ENCODE measurements at places on chromosomes 2 and 18.
A peak's percentile ranks its signal among the peaks of the same experiment; 100 is the strongest.

DNA sequence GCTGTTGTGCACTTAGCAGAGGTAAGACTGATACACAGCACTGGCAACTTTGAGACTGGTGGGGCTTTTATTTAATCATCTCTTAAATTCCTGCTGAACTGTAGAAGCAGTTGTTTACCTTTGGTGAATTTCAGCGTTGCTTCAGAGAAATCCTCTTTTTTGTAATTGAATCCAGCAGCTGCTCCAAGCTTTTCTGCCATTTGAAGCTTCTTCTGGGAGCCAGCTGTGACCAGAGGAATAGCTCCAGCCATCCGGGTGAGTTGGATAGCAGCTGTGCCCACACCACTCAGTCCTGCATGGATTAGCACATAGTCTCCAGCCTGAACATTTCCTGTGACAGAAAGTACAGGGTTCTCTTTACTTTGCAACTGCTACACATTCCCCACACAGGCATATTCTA is 3.9 kb downstream of the TP53I3 start:
- DNase-seq, result no peak

DNA sequence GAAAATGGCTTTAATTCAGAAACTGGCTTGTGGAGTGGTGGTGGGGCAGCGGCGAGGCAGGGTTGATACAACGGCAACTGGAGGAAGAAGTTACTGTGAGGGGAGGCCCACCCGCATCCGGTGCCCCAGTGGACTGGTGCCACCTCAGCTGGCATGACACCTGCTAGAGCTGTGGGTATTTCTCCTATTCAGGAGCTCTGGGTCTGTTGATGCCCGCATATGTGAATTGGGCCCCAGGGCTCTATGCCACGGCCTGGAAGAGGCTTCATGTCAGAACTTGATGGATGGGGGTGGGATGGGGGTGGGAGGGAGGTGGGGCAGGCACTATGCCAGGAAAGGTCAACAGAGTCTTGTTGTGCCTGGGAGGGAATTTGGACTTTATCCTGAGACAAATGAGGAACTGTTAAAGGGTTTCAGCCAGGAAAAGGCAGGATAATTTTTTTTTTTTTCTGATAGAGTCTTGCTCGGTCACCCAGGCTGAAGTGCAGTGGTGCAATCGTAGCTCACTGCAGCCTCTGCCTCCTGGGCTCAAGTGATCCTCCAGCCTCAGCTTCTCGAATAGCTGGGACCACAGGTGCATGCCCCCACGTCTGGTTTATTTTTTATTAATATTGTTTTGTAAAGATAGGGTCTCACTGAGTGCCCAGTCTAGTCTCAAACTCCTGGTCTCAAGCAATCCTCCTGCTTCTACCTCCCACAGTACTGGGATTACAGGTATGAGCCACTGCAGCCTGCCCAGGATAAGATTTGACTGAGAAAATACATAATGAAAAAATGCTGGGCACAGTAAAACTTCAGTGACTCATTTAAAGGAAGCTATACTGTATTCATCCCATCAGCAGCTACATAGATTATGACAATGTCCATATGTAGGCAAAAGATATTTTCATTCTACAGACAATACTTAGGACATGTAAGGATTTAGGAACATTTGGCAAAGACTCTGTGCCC is 52.6 kb downstream of the SH2D6 start:
- peak; percentile 73 for DNase-seq

DNA sequence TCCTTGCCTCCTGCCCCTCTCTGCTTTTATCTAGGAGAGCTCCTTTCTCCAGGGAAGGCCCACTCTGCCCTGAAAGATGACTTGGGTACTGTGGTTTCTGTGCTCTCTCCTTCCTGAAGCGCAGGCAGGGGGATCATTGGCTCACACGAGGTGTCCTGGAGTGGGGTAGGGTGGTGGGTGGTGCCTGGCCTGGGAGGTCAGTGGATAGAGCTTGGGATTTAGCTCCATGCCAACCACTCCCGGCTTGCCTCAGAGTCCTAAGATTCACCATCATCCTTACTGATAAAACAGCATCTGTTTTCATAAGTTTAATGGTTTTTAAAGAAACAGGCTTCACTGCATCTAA is 63.1 kb downstream of the CIB4 start:
- DNase-seq, result no peak

- no peak for DNase-seq
Observed at GRCh38 chr2:189648846-189649509, 12.3 kb upstream of the ASNSD1 start.

GRCh38 chr2:173750353-173750801 is 214.8 kb downstream of the SP3 start:
- DNase-seq, result no peak

- DNase-seq, result no peak
Observed at GRCh38 chr2:76310894-76311633, 600.3 kb upstream of the GCFC2 start.

- DNase-seq, result no peak
Observed at GRCh38 chr18:9992300-9992972, 78.6 kb downstream of the VAPA start.

- no peak for DNase-seq
Observed at GRCh38 chr2:60334610-60335009, 218.8 kb downstream of the BCL11A start.

- peak; percentile 35 for DNase-seq
Observed at GRCh38 chr2:96788442-96789244, 27.4 kb upstream of the CNNM3 start.

DNA sequence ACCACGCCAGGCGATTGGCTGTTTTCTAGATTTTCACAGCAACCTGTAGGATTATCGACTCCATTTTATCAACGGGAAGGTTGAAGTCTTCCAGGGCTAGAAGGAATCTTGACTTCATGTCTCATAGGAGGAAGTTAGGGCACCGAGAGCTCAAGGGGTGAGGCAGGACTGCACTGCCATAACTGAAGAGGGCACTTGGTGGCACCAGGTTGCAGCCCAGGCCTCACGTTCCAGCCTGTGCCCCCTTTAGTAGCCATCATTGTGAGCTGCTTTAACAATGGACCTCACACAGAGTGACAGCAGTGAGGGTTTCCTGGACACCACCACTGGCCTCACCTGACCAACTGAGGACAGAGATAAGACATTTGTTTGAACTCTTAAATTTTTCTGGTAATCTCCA is 22.9 kb upstream of the RPL37A start:
- DNase-seq, result no peak

DNA sequence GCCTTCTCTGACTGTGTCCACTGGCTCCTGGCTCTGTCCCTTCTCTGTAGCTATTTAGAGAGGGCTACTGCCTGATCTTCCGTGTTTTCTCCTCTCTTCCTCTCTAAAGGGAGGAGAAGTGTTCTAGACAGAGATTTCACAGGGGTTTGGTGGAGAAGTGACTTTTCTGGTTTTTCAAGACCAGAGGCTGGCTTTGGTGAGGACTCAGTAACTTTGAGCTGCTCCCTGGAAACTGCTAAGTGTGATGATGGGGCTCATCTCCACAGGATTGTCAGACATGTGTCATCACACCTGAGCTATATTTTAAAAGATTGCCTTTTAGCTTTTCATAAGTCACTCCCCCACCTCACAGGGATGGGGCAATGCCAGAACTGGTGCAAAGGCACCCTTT is 6.2 kb downstream of the MAL start:
- DNase-seq, result no peak

DNA sequence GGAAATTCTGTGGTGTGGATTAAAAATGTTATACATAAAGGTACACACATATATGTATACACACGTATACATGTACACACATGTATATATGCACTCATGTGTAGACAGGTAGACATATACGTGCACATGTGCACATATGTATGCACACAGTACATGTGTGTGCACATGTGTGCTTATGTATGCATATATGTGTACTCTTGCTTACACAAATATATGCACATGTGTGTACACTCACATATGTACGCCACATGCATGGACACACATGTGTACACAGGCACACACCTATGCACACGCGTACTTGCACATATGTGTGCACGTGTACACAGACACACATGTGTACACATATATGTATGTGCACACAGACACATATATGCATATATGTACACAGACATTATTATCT is 142.8 kb upstream of the SALL3 start:
- DNase-seq, result no peak

DNA sequence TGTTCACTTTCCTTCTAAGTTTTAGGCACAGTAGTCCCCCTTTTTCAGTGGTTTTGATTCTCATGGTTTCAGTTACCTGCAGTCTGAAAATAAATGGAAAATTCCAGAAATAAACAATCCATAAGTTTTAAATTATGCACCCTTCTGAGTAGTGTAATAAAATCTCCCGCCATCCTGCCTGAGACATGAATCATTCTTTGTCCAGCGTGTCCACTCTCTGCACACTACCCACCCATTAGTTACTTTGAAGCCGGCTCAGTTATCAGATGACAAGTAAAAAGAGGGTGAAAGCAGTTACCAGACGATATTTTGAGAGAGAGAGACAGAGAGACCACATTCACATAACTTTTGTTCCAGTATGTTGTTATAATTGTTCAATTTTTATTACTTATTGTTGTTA is 400.5 kb downstream of the TMX3 start:
- no peak for DNase-seq

DNA sequence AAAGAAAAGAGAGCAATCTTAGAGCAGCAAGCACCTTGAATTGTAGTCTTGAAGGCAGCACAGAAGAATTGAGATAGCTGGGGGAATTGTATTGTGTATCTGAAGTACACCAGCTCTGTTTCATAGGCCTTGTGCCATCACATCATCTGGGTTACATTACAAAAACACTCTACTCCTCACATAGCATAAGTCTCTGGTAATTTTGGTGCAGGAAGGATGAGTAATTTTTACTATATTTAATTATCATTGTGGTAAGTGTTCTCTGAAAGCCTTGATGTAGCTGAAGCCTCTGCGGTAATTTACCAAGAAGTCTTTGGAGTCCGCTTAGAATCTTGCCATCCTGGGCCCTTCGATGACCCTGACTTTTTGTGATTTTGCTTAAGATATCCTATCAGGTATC is 291.1 kb downstream of the ARHGAP15 start:
- DNase-seq, result no peak

DNA sequence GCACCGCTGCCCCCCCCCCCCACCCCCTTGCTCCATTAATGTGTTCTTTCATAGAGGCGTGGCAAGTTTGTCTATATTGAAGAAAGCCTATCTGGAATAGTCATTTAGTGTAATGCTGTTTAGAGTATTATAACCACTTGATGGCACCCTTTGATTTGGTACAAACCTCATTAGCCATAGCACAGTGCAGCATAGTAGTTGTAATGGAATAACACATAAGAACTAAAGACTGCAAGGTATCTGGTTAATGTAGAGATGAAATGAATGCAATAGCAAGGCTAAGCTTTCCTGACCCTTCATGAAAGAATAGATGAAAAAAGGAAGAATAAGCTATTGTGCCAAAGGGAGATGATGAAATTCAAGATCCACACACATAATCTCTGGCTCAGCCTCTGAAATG is 81.9 kb downstream of the EHBP1 start:
- DNase-seq, result peak; percentile 18

- DNase-seq, result no peak
Observed at GRCh38 chr2:213090772-213091171, 60.6 kb downstream of the IKZF2 start.

DNA sequence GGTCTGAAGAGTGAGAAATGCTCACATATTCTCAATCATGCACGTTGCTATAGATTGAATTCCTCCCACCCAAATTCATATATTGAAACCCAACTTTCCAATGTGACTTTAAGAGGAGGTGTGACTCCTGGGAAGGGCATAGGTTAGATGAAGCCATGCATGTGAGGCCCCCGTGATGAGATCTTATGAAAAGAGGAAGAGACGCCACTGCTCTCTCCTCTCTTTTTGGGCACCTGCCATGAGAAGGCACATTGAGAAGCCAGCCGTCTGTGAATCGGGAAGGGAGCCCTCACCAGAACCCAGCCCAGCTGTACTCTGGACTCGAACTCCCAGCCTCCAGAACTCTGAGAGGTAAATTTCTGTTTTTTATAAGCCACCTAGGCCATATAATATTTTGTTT is 842.6 kb upstream of the SALL3 start:
- no peak for DNase-seq

- no peak for DNase-seq
Observed at GRCh38 chr18:9707381-9708056, 582 bp upstream of the RAB31 start.

DNA sequence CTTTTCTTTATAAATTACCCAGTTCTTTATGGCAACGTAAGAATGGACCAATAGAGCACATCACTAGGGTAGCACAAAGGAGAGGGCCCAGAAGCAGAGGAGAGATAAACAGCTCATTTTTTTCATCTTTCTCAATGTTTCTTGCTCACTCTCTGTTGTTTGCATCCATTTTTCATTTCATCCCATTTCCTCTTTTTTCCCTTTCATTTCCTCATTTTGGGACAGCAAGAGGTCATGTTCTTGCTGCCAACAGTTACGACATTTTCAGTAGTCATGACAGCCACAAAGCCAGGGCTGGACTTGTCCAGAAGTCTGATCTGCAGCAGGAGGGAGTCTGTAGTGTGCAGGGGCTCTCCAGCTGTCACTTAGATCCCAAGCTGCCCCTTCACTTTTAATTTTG is 52.7 kb upstream of the CYP1B1 start:
- no peak for DNase-seq

GRCh38 chr2:118687698-118688097 is 159.8 kb downstream of the EN1 start:
- no peak for DNase-seq

DNA sequence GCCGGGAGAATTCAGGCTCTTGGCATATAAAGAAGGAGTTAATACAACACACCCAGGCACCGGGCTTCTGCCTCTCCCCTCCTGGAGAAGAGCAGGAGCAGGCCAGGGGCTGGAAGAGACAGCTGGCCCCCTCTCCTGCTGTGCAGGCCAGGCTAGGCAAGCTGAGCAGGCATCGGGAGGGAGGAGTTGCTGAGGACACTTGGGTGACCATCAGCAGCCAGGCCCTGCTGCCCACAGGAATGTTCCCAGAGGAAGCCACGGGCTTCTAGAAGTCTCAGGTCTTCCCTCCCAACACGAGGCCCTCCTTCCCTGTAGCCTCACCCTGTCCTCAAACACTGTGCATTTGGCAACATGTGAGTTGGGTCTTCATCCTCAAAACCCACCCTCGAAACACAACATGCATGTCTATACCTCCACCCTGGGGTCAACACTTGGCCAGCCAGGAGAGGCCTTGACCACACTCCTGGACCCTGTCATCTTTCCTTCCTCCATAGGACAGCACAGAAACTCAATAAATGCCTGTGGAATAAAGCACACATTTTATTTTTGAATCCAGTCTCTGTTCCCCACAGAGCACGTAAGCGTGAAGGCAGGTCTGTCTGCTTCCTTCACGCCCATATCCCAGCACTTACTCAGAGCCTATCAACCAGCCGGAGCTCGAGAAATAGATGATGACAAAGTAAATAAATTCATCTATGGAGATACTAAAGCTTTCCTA is 433.8 kb upstream of the ID2 start:
- DNase-seq, result no peak

GRCh38 chr2:173708806-173709205 is 256.4 kb downstream of the SP3 start:
- no peak for DNase-seq

Measured in Caki2 (cell line).